ENCODE measurements at places on chromosomes 3 and 15. TPM values are rescaled to one million over a fixed set of nuclear protein-coding genes. Genes with fewer than 3 reads are reported as not detected.

HIGD1A gene
- total RNA-seq: 219 TPM

CCDC32 gene
- total RNA-seq: 16.3 TPM

MUC4 gene
- total RNA-seq: 0.26 TPM

EPHB1 gene
- total RNA-seq: under 0.01 TPM

SERPINI2 gene
- total RNA-seq: not detected

CASR gene
- not detected for total RNA-seq

MOBP gene
- total RNA-seq: not detected
